ENCODE measurements at places on chromosomes 1 and 21. TPM values are rescaled to one million over a fixed set of nuclear protein-coding genes. Genes with fewer than 3 reads are reported as not detected.

RNF186 gene
- not detected for total RNA-seq

EDARADD gene
- total RNA-seq, result 0.19 TPM

VANGL2 gene
- 0.28 TPM for total RNA-seq

PRCC gene
- total RNA-seq, result 6.8 TPM

NUP210L gene
- total RNA-seq, result 0.28 TPM

CFHR4 gene
- not detected for total RNA-seq

SHE gene
- 0.19 TPM for total RNA-seq

RAP1GAP gene
- 0.56 TPM for total RNA-seq

GPR52 gene
- total RNA-seq, result 0.28 TPM

FAM43B gene
- total RNA-seq, result not detected

SLC5A3 gene
- 77.0 TPM for total RNA-seq

ZNF670 gene
- 2.3 TPM for total RNA-seq

FCRL5 gene
- not detected for total RNA-seq

HSD11B1 gene
- 6.8 TPM for total RNA-seq

TMPRSS15 gene
- not detected for total RNA-seq

TRAF3IP3 gene
- not detected for total RNA-seq

SLC44A3 gene
- total RNA-seq, result 0.38 TPM

All from regular cardiac myocyte (primary cell).